Left renal cortex interstitium (tissue), 4 donors: ENCODE measurements at places on chromosomes 3 and 15. TPM values are rescaled to one million over a fixed set of nuclear protein-coding genes. Genes with fewer than 3 reads are reported as not detected.

ARGFX gene
- polyA plus RNA-seq, result not detected

PROS1 gene
- 42.5 TPM for polyA plus RNA-seq

LMOD3 gene
- polyA plus RNA-seq, result 0.05 TPM

TNNC1 gene
- 7.6 TPM for polyA plus RNA-seq

USP50 gene
- polyA plus RNA-seq, result 1.8 TPM

STARD9 gene
- polyA plus RNA-seq, result 7.7 TPM

BBX gene
- polyA plus RNA-seq, result 51.5 TPM

DNA sequence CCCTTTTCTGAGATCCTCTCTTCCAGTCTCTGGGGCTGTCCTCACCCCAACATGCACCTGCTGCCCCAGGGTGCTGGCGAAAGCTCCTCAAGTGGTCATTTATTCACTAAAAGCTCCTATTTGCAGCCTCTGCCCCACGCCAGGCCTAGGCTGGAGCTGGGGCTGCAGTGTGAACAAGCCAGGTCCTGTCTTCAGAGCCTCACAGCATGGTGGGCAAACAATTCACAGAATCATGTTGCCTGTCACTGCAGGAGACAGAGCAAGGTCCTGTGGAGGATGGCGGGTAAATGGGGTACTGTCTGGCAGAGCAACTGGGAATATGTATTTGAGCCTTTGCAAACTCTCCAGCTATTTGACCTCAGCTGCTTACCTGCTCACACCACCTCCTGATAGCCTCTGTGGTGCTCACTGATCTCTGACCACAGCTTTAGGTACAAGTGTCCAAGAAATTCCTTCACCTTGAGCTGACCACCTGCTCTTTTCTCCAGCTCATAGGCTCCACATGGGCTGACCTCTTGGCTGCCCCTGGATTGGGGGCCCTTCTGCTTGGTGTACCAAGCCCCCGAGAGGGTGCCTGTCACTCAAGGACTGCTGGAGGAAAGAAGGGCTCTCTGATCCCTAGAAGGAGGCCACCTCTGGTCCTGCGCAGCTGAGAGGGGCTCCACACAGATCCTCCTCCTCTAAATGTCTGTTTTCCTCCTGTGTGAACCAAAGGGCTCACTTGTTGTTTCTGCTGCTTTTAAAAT, 35.6 kb downstream of the AMOTL2 start:
- no peak for DNase-seq

GRCh38 chr3:69838696-69839515, 99.6 kb downstream of the MITF start:
- no peak for DNase-seq

- DNase-seq, result no peak
These were observed 2.1 kb downstream of the CD47 start for GRCh38 chr3:108088697-108089096.

GRCh38 chr3:132029182-132029902, 5.5 kb downstream of the CPNE4 start:
- no peak for DNase-seq

DNA sequence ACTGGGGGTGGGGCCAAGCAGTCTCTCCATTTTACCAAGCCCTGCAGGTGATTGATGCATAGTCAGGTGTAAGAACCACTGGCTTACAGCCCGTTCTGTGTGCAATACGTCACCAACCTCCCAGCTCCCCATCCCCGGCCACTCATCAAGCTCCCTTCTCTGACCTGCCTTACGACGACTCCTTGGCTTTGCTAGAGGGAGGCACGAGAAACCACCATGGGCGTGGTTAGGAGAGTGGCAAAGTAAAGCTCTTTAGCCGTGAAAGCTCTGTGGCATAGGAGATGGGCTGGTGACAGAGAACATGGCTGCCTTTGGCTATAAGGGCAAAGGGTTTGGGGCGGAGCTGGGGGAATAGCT, 109.1 kb downstream of the BDH1 start:
- DNase-seq, result no peak

DNA sequence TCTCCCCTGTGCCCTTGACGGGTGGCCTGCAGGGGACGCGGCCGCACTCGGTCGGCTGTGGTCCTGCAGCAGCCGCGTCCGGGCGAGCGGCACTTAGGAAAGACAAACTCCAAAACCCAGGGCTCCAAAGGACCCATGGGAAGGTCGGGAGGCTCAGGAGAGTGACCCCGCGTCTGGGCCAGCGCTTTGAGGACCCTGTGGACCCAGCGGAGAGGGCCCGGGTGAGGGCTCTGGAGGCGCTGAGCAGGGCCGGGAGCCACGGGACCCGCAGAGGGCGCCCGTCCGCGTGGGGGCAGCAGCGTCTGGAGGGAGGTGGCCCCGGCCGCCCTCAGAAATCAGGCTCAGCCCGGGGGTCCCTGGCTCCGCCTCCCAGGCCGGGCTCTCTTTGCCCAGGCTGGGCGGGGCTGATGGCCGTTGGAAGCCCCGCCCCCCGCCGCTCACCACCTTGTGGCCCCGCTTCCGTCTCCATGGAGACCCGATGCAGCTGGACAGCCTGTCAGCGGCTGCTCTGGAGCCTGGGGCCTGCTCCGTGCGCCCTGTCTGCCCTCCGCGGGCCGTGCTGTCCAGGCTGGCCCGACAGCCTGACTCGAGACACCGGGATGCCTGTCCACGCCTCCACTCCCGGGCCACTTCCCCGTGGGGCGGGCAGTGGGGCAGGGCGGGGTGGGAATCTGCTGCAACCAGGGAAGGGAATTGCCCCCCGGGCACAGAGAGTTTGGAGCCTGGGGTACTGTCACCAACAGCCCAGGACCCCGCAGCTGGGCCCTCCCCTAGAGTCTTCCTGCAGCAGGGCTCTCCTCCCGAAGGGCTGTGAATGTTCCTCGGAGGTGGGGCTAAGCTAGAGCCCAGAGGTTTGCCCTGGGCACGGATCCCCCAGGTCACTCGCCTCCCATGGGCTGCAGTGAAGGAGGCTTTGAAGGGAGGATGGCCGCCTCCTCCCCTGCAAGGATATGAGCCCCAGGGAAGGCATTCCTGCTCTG, 34.8 kb upstream of the RPL32 start:
- no peak for DNase-seq

- DNase-seq, result no peak
These were observed 205.2 kb upstream of the NANOGP8 start for GRCh38 chr15:35290301-35290721.

GRCh38 chr15:70950953-70951352, 58.3 kb downstream of the LRRC49 start:
- DNase-seq, result no peak

DNA sequence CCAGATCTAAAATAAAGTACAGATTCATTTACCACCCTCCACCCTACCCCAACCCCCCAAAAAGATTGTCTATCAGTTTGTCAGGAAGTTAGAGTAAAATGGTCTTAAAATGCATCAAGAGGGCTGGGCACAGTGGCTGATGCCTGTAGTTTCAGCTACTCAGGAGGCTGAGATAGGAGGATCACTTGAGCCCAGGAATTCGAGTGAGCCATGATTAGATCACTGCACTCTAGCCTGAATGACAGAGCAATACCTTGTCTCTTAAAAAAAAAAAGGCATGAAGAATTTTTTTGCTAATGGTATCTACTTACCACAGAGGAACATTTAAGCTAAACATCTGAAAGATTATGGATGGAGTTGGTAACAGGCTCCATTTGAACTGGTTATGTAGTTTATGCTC, 71.0 kb downstream of the RBM6 start:
- DNase-seq, result no peak

GRCh38 chr3:155281912-155282311, 11.6 kb downstream of the STRIT1 start:
- DNase-seq, result no peak
